ENCODE measurements at places on chromosomes 3 and 15.

DNA sequence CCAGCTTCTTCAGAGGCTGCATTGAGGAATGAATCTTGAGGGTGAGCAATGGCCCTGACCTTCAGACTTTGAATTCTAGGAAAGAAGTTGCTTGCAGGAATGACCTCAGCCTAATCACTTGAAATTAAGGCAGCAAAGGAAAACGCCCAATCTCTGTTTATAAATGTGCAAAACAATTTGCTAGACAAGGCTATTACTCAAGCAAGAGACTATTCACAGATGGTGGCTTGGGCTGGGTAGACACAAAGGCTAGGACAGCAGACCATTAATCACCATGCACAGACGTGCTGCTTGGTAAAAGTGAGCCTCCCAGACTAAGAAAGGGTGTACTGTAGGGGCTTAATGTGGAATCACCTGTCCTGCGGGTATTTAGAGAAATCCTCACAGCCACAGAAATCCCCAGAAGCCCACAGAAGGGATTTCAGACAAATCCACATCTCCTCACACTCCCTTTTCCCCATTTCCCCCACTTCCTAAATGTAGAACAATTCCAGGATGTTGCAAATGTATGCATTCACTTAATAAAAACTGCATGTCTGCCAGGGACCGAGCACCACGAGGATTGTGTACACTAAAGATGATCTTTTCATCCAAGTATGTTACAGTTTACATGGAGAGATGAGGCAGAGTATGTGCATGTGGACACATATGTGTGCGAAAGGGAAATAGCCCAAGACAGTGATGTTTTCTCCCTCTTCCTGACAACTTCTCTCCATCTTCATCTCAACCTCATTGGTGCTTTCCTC is 259.5 kb downstream of the THSD4 start:
- DNase-seq, result no peak

- no peak for DNase-seq
Observed at GRCh38 chr3:117144853-117145252, 435.3 kb downstream of the TUSC7 start.

DNA sequence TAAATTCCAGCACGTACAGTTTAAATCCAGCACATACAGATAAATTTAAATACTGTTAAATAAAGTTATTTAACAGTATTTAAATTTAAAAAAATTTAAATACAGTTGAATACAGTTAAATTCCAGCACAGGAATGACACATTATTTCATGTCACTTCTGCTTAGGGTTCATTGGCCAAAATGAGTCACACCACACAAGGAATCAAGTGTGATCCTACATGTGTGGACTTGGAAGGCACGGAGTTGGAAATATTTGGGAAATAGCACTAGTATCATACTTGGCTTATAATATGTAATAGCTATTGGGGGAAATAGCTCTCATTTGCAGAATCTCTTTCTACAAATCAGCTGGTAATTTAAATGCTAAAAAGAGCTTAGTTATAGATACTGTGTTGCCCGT is 10.6 kb downstream of the RAB7A start:
- DNase-seq, result no peak

DNA sequence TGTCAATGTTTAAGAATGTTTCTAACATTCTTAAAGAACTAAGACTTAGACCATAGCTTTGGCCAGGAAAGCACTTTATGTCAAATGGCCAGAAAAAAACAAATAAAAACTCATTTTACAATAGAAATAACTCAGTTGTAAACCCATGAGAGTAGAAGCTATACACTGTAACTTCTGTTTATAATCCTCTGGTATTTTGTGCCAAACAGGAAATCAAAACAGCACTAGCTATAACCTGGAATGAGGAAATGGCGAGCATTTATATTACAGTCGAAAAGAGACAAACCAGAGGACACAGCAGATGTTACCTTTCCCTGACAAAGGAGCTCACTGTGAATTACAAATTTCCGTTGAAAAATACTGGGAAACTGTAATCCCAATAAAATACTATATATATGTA is 10.3 kb downstream of the GK5 start:
- DNase-seq, result no peak

DNA sequence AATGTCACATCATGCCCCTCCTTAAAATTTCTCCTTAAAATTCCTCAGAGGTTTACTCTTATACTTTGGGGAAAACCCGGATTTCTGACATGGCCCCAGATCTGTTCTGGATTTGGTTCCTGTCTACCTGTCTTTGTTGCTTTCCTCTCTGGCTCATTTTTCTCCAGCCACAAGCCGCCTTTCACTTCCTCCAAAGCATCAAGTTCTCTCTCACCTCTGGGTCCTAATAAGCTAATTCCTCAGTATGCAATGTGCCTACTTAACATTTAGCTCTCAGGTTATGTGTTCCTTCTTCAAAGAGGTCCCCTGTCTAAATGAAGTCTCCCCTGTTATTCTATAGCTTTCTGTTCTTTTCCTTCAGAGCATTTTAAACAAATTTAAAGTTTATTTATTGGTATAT is 16.1 kb downstream of the HMG20A start:
- DNase-seq, result no peak

- no peak for DNase-seq
Observed at GRCh38 chr3:72329354-72329753, 518.9 kb downstream of the SHQ1 start.

Data from DMS79 (cell line).